Fibroblast of upper back skin (primary cell): ENCODE measurements at places on chromosomes 4 and X.
A peak's percentile ranks its signal among the peaks of the same experiment; 100 is the strongest.

- peak; percentile 12 for DNase-seq
Measured at GRCh38 chr4:3322059-3322550, 29.3 kb downstream of the RGS12 start.

GRCh38 chr4:3762753-3763549 is 3.2 kb upstream of the ADRA2C start:
- DNase-seq, result no peak

DNA sequence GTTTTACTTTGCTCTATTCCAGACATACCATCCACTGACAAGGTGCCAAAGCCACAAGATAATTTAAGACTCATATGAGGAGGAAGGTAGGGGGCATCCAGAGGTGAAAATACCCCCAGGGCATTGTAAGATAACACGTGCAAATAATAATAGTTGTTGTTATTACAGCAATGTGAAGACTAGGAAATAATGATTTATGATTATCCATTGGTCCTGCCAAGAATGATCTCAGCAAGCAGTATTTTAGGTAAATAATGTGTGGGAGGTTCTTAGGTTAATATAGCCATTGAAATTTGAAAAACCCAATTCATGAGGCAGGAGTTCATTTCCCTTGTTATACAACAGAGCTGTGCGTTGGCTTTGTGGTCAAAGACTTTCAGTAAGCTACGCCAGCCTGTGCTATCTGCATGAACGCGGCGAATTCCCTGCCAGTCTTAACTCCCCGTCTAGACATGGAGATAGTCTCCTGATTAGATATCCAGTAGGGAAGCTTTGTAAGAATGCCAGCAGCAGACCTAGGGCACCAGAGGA is 47.2 kb upstream of the MXRA5 start:
- peak; percentile 94 for DNase-seq

- DNase-seq, result no peak
Measured at GRCh38 chr4:125334926-125335325, 20.2 kb downstream of the FAT4 start.

GRCh38 chr4:117941611-117942010 is 92.7 kb upstream of the NDST3 start:
- no peak for DNase-seq

DNA sequence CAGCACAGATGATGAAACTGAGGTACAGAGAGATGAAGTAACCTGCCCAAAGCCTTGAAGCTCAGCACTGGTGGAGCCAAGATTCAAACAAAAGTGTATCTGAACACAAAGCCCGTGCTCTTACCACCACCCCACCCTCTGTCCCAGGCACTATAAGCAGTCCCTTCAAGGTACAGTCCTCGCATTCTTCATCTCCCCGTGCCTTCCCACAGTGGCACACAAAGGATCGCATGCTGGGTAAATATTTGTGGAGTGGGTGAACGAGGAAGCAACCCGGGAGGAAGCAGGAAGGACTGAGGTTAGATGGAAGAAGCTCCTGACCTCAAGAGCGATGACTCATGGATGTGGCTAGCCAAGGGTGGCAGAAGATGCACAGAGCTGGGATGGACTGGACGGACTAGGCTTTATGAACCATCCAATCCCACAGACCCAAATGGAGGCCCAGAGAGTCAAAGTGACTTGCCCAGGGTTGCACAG is 18.4 kb downstream of the IQSEC2 start:
- DNase-seq, result peak; percentile 46

DNA sequence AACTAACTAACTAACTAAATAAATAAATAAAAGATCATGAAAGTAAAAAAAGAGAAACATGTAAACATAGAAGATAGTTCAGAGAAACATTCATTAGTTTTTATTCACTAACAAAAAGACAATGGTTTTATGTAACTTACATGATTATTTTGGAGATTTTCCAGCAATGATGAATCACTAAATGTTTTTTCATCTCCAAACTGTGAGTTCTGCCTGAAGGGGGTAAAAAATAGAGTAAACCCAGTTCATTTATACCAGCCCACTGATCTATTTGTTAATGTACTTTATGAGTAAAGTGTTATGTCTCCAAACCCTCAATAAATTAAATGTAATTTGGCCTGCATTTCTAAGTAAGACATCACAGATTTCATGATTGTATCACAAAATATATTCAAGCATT is 101.1 kb downstream of the ATP8A1 start:
- DNase-seq, result peak; percentile 14
